GM23338 (cell line): ENCODE measurements at places on chromosomes 2 and 18. TPM values are rescaled to one million over a fixed set of nuclear protein-coding genes. Genes with fewer than 3 reads are reported as not detected.

Gene GNAL
- 6.2 and 7.5 TPM in 2 replicates for polyA plus RNA-seq

Gene PSME4
- polyA plus RNA-seq: 38.4 and 44.7 TPM in 2 replicates

Gene CHRNG
- polyA plus RNA-seq: not detected in 2 replicates

Gene NR4A2
- polyA plus RNA-seq: 0.56 and 0.71 TPM in 2 replicates

Gene CFLAR
- 10.0 and 10.1 TPM in 2 replicates for polyA plus RNA-seq

Gene IL1F10
- not detected in 2 replicates for polyA plus RNA-seq

Gene POTEJ
- 0.06 TPM in 1 of 2 replicates, not detected in the other for polyA plus RNA-seq

Gene TBR1
- polyA plus RNA-seq: not detected in 2 replicates

Gene FER1L5
- 0.07 and 0.18 TPM in 2 replicates for polyA plus RNA-seq

Gene VWA3B
- polyA plus RNA-seq: not detected in 2 replicates

Gene TUBB8B
- 0.74 and 1.2 TPM in 2 replicates for polyA plus RNA-seq

Gene DNAJC5G
- not detected in 2 replicates for polyA plus RNA-seq

Gene NPPC
- polyA plus RNA-seq: 6.3 and 10.2 TPM in 2 replicates

Gene LAMA3
- 3.3 and 3.9 TPM in 2 replicates for polyA plus RNA-seq

Gene ARHGEF4
- polyA plus RNA-seq: 4.6 and 6.9 TPM in 2 replicates

Gene CDK15
- 0.16 and 0.27 TPM in 2 replicates for polyA plus RNA-seq

Gene TUBA3E
- 0.31 TPM in 1 of 2 replicates, not detected in the other for polyA plus RNA-seq

Gene SERPINE2
- polyA plus RNA-seq: 44.2 and 46.2 TPM in 2 replicates

Gene PKDCC
- 7.0 and 9.3 TPM in 2 replicates for polyA plus RNA-seq

Gene CRYGD
- 22.6 and 23.9 TPM in 2 replicates for polyA plus RNA-seq

Gene ANKRD36C
- polyA plus RNA-seq: 16.6 and 16.8 TPM in 2 replicates

Gene CAVIN2
- 0.15 TPM in 1 of 2 replicates, not detected in the other for polyA plus RNA-seq

Gene ALLC
- polyA plus RNA-seq: not detected in 2 replicates
